ENCODE measurements at places on chromosomes 1 and 21.
A peak's percentile ranks its signal among the peaks of the same experiment; 100 is the strongest.

- DNase-seq, result peak; percentile 71
Observed at GRCh38 chr1:235093013-235093695, 35.5 kb downstream of the TOMM20 start.

DNA sequence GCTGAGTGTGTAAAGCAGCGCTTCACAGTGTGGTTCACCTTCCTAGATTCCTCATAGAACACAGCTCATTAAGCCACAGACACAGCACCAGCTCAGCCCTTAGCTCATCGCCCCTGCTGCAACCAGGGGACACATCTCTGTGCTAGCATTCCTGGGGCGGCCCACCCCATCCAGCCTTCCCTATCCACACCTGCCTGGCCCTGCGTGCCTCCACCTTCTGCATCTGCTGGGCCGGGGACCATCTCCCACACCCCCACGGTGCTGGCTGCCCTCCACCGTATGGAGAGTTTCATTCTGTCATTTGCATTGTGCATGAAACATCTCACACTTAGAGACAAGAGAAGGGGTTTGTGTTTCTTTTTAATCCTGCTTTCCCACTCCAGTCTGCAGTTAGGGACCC lies 35.8 kb upstream of the PRSS38 start:
- no peak for DNase-seq

GRCh38 chr1:214581785-214582184 lies 21.2 kb upstream of the CENPF start:
- no peak for DNase-seq

DNA sequence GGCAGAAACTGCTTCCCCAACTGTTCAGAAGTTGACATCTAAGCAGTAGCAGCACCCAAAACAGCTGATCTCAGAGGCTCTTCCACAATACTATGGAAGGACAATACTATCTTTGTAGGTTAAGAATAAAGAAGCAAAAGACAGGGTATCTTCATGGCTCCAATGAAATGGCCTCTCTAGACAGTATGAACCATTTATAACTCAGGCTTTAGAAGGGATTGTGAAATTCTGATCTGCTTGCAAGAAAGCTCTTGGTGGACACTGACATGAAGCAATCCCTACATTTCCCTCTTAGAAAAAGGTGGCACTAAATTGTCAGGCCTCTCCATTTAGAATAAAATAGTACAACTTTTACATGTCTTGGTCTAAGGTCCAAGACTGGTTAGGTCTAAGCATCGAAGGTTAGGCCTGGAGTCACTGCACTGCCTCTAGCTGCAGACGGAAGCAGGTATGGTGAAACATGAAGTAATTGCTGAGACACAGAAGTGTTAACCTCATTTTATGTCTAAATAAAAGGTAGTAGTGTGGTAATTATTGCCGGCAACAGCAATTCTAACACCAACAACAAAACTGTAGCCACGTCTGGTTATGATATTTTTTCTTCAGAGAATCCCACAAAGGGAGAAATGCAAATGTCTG lies 50.6 kb upstream of the HP1BP3 start:
- DNase-seq, result no peak

DNA sequence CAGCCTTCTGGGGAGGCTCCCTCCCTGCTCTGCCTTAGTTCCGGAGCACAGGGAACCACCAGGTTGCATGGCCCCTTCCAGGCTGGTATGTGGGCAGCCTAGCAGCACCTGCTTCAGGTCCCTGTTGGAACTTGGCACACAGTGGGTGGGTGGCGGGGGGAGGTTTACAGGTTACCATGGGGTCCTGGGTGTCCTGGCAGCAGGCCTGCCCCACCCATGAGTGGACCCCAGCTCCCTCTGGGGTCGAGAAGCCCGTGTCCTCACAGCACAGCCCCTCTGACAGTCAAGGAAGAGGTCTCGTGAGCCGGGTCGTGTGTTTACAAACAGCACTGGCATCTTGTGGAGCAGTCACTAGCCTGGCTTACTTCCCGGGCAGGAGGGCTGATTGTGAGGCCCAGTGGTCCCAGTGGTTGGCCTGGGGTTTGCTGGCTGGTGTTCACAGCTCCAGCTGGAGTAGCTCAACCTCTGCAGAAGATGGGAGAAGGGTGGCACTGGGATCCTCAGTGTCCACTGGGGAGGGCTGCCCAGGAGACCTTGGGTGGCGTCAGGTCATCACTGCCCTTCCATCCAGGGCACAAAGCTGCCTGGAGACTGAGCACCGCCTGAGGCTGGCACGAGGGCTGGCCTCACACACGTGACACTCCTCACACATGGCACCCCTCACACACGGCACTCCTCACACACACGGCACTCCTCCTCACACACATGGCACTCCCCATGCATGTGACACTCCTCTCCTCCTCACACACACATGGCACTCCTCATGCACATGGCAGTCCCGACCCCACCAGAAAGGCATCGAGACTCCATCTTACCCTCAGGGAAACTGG lies 100.9 kb downstream of the RIPK4 start:
- no peak for DNase-seq

GRCh38 chr21:45322960-45323461 lies 35.3 kb upstream of the POFUT2 start:
- no peak for DNase-seq

DNA sequence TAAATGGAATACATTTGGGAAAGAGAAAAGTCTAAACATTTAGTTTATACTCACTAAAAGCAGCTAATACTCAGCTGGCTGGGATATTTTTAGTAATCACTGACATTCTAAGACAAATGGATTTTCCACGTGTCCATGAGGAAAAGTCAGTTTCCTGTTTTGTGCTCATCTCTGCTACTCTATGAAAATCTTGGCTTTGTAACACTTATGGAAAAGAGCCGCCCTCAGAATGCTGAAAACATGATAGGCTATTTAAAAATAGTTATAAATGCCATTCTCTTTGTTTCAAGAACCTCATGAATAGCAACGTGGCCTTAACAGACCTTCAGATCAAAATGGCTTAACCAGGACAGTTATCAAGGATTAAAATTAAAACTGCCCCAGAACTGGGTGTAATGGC lies 29.9 kb downstream of the MRAP start:
- DNase-seq, result no peak

DNA sequence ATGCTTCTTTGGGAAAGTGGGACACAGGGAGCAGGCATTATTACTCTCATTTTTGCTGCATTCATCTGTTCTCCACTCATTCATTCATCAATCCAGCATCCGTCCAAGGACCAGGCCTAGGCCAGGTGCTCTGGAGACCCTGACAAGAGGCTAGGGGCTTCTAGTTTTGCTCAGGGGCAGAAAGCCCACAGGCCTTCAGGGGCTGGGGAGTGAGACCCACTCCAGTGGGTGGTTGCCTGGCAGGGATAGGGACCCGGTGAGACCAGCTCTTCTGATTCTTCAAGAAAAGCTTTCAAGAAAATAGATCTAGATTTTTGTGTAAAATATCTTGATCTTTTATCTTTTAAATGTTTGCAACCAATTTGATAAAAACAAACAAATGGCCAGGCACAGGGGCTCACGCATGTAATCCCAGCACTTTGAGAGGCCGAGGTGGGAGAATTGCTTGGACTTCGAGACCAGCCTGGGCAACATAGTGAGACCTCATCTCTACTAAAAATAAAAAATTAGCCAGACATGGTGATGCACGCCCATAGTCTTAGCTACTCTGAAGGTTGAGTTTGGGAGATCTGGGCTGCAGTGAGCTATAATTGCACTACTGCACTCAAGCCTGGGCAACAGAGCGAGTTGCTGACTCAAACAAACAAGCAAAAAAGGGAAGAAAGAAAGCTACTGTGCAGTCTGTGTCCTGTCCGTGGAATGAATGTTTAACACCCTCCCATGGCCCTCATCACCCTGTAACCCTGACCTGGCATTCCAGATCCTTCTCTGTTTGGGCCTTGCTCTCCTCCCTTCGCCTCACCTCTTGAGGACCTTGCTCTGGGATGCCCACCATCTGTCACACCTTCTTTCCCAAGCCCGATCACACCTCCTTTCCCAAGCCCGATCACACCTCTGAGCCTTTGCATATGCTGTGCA lies 17.3 kb upstream of the LRP8 start:
- no peak for DNase-seq

- DNase-seq, result peak; percentile 59
Observed at GRCh38 chr1:25837262-25837875, 17.6 kb downstream of the MTFR1L start.

DNA sequence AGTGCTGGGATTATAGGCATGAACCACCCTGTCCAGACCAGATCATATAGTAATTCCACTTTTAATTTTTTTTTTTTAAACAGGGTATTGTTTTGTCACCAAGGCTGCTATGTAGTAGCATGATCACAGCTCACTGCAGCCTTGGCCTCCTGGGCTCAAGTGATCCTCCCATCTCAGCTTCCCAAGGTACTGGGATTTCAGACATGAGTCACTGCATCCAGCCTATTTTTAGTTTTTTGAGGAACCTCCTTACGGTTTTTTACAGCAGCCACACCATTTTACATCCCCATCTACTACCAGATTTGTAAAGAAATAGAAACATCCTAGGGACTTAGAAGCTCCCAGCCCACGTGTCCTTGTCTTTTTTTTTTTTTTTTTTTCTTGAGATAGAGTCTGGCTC lies 24.0 kb downstream of the L1TD1 start:
- DNase-seq, result no peak

DNA sequence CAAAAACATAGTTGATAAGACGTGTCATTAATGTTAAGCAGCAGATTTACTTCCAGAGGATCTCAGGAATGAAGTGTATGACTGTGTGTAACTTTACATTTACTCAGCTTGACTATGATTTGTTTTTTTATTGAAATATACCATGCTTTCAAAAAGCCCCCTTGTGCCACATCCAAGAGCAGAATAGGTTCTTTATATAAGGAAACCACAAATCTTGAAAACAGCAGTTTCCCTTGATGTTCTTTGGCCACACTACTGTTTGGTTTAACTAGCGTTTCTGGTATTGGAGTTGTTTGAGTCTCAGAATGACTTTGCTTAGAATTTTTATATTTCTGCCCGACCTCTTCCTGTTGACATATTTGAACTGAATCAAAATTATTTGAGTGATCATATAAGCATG lies 25.0 kb downstream of the LRRC8C start:
- DNase-seq, result no peak

GRCh38 chr21:42145569-42146272 lies 73.2 kb upstream of the ABCG1 start:
- DNase-seq, result peak; percentile 41

GRCh38 chr1:152497273-152497672 lies 13.3 kb upstream of the LCE5A start:
- peak; percentile 28 for DNase-seq

- peak; percentile 16 for DNase-seq
Observed at GRCh38 chr1:48217856-48218255, 4.7 kb upstream of the SLC5A9 start.

- DNase-seq, result no peak
Observed at GRCh38 chr1:97063532-97063931, 341.9 kb downstream of the PTBP2 start.

GRCh38 chr1:55311057-55311641 lies 96.0 kb upstream of the USP24 start:
- DNase-seq, result no peak

DNA sequence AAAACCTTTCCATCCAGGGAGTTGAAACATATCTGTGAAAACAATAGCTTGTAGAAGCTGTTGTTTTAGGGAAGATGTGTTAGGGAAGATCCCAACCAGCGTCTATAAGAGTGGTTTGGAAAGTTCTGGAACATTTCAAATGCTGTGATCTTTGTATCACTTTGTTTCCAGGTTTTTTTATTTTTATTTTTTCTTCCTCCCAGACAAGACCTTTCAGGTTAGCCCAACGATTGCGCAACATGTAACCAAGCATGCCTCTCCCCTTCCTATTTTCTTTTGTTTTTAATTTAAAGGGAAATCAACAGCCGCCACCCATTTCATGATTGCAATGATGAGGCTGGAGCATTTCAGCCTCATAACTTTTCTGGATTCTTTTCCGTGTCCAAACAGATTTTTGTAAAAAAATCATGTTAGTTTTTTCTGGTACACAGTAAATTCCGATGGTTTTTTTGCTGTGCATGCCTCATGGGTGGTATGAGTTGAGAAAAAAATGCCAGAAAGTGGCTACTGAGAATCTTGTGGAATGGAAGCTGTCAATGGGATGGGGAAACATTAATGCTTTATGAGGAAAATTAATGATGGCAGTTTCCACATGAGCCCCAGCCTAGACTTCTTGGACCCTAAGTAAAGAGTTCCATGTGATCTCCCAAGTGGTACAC lies 109.3 kb downstream of the RUNX1 start:
- DNase-seq, result no peak

DNA sequence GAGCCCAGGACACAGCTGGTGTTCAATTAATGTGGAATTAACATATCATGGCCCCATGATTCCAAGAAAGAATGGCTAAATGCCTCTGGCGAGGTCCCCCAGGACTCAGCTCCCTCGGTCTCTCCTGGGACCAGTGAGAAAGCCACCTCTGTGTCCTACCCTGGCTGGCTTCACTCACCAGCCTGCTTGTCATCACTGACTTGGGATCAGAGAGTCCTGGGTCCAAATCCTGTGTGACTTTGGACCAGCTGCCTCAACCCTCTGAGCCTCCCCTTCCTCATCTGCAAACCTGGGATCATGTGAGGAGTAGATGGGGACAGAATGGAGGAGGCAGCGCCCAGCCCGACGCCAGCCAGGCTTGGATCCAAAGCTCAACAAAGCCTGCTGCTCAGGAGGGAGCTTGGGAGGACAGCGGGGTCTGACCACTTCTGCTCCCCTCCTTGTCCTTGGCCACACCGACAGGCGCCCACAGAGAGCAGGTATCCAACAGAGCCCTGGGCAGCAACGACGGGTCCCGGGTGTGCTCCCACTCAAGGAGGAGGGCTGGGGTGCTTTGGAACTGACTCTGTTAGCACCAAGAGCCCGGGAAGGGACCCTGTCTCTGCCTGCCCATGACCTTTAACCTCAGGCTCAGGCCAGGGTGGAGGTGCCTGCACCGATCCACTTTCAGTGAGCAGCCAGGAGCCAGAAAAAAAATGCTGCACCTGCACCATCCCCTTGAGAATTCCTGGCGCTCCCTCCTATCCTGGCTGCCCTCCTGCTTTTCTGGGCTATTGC lies 3.2 kb downstream of the SH2D5 start:
- DNase-seq, result no peak

DNA sequence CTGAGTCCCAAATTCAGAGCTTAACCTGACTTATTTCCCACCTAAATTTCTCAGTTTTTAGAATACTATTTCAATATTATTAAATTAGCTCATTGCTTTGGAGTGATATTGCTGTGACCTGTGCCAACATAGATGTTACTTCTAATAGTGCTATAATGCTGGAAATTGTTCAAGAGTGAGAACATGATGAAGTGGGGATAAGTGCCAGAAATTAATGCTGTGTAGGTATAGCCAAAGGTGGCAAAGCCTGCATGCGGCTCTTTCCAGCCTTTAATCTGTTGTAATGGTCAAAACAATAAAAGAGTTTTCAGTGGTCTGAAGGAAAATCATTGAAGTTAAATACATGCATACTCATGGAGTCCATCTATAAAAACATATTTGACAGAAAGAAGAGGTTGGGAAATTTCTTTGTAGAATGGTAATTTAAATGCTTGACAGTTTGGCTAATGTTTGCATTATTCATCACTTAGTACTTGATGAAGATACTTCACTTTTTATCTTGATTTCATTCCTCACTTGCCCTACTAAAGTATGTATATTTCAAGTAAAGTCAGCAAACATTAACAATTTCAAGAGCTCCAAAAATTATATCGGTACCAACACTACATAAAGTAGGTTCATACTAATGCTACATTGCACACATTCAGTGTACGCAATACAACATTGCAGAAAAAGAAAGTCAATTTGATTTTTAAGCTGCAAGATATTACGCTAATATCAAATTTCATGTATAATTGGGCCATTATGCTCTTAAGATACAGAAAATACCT lies 82.1 kb downstream of the OLFM3 start:
- DNase-seq, result no peak

GRCh38 chr1:219527994-219528393 lies 84.9 kb downstream of the ZC3H11B start:
- no peak for DNase-seq

- no peak for DNase-seq
Observed at GRCh38 chr1:8095584-8095983, 69.5 kb upstream of the ERRFI1 start.

Measured in HT-29 (cell line).